Nucleus accumbens (tissue), 56 donors: ENCODE measurements at places on chromosomes 5 and 9.

DNA sequence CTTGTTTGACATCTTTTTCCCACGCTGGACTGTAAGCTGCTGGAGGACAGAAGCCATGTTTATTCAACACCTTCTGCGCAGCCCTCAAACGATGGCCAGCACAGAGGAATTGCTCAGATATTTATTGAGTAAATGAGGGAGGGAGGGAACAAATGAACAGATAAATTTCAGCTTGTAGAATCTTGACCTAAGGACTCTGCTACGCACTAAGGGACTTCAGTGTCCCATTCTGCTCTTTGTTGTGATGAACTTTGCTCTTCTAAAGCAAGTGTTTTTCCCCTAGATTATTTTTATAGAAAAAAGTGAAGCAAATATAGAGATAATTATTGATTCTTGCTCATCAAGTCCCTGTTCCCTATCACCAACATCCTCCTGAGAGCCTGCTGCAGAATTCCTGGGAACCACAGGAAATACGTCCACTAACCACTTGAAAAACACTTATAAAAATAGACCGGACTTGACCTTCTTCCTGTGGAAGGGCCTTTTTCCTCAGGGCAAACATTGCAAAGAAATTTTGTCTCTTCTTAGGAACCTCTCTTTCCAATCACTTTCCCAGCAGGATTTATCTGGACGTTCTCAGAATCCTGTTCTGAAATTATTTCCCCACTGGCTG lies 54.9 kb downstream of the FGF1 start:
- DNase-seq, result no peak

DNA sequence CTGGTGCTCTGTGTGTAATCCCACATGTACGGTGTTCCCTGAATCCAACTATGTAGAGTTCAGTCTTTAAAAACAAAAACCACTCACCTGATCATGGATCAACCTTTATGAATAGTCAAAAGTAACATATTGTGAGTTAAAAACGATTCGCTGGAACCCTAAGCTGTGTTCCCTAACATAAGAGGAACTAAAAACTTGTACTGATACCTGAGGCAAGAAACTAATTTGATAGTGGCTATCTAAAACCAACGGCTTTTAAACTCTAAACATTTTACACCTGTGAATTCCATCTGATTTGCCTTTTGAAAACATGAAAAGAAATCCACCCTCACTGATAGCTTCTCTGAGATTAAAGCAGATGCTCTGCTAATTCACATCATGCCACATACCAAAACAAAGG lies 101.5 kb downstream of the DEPDC1B start:
- no peak for DNase-seq

DNA sequence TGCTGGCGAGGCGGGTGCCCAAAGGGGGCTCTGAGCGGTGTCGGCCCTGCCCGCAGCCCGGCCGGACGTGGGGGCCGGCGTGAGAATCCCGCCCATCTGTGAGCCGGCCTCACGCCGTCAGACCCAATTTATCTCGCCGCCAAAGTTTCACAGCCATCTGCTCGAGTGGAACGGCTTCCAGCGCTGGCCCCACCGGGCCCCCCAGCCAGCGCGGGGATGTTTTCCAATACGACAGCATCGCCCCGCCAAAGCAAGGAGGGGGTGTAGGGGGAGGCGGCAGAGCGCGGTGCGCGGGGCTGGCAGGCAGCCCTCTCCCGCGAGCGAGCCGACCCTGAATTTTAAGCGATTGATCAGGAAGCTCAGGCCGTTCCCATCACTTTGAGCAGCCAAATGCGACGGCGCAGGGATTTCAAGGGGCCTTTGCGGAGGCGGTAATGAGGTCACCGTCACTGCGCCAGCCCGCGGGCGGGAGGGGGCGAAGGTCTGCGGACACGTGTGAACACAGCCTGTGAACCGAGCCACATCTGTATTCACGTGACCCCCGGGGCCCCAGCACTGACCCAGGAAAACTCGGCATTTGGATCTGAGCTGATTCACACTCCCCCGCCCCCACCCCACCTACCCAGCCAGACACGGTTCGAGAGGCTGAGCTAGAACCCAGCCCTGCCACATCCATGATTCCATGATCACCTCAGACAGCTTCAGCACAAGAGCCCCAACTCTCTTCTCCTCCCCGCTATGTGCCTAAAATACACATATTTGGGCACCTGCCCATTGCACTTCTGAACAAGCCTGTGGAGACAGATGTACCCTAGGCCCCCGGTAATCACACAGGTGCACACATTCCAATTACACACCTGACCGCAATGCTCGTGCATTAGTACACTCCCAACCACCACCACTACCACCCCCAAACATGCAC lies 47.8 kb upstream of the PSD2 start:
- peak; percentile 47 for DNase-seq

GRCh38 chr5:139787257-139787567 lies 8.4 kb upstream of the PSD2 start:
- no peak for DNase-seq

- no peak for DNase-seq
These were observed 9.7 kb downstream of the LECT2 start for GRCh38 chr5:135944967-135945560.

DNA sequence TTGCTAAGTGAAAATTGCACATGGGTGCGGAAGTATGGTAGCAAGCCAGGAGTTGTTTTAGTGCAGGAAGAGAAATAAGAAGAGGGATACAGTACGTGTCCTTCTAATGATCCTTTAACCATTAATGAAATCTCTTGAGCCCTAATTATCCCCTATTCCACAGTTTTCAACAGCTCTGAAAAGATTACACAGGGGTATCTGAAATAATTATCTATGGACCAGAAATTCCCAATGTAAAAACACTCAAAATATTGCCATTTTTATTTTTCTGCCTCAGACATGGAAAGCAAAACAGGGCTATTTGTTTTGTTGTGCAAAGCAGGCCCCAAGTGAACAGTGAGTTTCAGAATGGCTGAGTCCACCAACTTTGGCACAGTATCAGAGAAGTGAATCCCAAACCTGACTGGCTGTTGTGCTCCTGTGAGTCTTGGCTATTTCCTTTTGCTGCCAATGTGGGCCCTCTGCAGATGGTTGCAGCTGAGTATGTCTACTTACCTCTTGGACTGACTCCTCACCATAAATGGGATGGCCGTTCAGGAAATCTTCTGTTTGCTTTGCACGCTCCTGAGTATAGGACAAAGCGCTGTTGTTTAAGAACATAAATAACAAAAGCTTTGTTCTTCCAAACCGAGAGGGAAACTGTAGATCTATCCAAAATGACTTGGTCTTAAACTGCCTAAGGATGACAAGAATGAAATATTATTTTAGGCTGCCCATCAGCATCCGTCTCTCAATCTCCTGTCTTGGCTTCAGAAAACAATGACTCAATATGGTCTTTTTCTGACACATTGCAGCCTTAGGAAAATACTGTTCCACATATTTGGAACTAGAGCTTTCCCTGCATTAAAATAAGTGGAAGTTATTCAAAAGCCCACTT lies 204.1 kb downstream of the DEPDC1B start:
- peak; percentile 46 for DNase-seq

- no peak for DNase-seq
These were observed 71.8 kb downstream of the SYK start for GRCh38 chr9:90873422-90873821.

- no peak for DNase-seq
These were observed 523.8 kb downstream of the RASEF start for GRCh38 chr9:82539146-82539545.
